ENCODE measurements at places on chromosomes 11 and 22.

GRCh38 chr22:35411102-35411501 lies 11.2 kb downstream of the MCM5 start:
- DNase-seq, result no peak

- DNase-seq, result no peak
Observed at GRCh38 chr11:128284634-128285033, 302.7 kb downstream of the ETS1 start.

- DNase-seq, result no peak
Observed at GRCh38 chr11:18010121-18010670, 2.7 kb downstream of the SERGEF start.

- DNase-seq, result no peak
Observed at GRCh38 chr11:121236115-121237001, 56.2 kb upstream of the SC5D start.

DNA sequence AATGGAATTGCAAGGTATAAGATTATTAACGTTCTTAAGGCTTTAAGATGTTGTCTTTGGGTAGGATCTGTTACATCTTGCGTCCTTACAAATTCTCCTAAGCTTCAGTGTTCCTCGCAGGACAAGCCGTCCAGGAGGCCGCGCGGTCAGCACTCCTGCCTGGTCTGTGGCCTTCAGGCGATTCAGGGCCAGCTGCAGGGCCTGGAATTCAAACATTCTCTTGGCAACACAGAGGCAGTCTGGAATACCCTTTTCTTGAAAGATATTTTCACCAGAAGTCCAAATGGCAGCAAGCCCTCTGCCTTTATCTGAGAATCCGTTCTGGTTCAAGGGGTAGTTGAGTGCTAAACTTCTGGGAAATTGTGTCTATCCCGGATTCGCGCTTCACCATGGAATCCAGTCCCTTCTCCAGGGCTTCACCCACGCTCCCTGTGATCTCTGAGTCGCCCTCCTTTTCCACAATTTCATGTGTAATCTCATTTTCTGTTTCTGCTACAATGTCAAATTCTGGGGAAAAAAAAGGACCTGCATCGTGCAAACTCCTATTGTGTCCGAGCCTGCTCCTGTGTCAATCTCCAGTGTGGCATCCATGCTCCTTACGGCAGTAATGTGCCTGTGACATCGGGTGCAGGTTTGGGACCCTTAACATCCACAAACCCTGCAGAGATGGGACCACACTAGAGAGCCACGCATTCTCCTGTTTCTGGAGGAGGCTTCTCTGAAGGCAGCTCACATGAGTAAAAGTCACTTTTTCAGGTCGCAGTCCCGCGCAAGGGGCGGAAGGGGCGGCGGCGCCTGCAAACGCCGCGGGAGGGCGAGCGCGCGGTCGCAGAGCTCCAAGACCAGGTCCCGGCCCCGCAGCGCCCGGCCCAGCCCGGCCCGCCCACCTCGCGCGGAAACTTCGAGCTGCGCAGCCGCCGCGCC lies 25.4 kb upstream of the SORL1 start:
- no peak for DNase-seq

DNA sequence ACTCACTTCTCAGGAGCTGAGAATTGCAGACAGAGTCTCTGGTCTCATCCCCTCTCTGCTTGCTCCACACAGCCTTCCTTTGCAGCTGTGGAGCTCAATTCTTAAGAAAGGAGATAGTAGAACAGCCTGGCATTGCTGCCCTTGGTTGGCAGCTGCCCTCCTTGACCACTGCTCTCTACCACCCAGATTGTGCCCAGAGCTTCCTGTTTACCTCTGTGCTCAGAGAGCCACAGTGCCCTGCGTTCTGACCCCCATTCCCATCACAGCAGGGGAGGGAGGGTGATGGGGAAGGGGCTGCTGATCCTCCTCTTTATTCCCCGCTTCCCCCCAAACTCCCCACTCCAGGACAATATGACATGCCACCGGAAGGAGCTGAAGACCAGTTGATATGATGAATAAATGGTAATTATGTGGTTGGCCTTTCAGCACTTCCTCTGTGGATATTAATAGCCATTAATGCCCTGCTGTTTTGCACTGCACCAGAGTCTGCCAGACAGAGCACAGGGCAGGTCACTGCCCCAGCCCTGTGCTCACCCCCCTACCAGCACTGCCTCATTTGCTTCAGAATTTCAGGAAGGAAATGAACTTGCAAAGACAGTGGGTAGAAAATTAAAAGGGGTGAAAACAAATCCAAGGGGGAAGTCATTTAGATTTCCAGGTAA lies 426.8 kb upstream of the CADM1 start:
- no peak for DNase-seq

DNA sequence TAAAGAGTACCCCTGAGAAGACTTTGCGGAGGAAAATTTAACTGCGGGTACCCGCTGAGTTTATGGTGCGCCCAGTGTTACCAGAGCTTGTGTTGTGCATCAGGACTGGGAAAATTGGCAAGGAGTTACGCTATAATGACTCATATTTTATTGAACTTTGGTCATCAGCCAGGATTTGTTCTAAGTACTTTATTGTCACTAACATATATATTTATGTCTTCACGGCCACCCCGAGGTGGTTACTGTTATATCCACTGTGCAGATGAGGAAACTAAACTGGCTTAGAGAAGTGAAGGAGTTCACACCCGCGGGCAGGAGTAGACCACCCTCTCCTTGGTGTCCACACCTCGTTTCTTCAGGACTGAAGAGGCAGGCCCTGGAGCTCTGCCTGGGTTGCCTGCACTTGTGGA lies 667 bp downstream of the ACCS start:
- no peak for DNase-seq

GRCh38 chr22:44972363-44973083 lies 37.3 kb downstream of the PHF21B start:
- DNase-seq, result no peak

GRCh38 chr11:8792710-8793109 lies 110.1 kb downstream of the RPL27A start:
- DNase-seq, result no peak

DNA sequence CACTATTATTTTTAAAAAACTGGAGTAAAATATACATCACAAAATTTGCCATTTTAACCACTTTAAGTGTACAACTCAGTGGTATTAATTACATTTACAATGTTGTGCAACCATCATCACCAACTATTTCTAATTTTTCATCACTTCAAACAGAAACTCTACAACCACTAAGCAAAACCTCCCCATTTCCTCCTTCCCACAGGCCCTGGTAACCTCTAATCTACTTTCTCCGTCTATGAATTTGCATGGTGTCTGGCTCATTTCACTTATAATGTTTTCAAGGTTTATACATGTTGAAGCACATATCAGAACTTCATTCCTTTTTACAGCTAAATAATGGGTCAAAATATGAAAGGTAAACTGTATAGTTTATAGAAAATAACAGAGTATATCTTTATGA lies 24.4 kb downstream of the DDI1 start:
- no peak for DNase-seq

- DNase-seq, result no peak
Observed at GRCh38 chr11:57974848-57975601, 48.7 kb upstream of the OR9Q1 start.

- DNase-seq, result no peak
Observed at GRCh38 chr22:28978863-28979796, 82.5 kb downstream of the C22orf31 start.

GRCh38 chr11:41309111-41309522 lies 150.3 kb downstream of the LRRC4C start:
- DNase-seq, result no peak

DNA sequence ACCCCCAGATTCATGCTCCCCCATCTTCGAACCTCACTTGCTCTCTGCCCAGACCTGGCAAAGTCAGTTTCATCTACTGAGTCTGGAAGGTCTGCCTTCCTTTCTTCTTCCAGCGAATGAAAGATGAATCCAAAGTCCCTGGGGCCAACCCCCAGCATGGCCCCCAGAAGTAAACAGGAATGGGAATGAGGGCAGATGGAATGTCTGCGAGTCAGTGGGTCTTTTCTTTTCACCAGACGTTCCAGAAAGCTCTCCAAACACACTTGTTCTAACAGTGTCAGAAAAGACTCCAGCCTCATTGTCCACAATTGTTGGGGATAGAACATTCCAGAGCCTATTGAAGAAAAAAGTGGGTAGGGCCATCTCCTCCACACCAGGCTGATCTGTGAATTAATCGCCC lies 28.6 kb downstream of the RIBC2 start:
- no peak for DNase-seq

- no peak for DNase-seq
Observed at GRCh38 chr11:131595797-131596196, 225.4 kb downstream of the NTM start.

DNA sequence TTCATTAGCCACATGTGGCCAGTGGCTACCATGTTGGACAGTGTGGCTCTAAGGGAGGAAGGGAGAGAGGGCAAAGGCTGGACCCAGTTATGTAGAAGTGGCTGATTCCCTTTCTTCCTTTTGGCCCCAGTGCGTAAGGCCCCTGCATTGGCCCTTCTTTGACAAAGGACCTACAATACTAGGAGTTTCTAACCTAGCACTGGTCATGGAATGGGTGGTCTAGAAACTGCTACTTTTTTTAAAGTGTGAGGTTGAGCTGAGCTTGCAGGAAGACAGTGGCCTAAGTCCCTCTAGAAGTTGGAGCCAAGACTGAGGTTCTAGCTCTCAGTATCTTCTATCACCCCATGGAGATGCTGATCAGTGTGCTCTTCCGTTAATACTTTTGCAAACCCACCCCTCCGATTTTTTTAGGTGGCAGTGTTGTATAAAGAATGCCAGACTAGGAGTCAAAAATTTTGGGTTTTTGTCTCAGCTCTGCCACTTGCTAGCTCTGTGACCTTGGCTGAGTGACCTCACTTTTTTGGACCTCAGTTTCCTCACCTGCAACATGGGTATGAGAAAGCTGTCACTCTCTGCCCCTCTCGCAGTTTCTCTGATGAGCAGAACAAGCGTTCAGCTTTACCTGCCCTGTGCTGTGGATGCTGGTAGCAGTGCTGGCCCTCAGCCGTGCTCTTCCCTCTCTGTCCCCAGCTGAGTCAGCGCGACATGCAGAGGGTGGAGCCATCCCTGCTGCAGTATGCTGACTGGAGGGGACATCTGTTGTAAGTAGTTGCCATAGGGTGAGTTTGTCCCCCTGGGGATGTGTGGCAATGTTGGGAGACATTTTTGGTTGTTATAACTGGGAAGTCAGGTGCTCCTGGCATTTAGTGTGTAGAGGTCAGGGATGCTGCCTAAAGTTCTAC lies 6.9 kb downstream of the ACCS start:
- no peak for DNase-seq

DNA sequence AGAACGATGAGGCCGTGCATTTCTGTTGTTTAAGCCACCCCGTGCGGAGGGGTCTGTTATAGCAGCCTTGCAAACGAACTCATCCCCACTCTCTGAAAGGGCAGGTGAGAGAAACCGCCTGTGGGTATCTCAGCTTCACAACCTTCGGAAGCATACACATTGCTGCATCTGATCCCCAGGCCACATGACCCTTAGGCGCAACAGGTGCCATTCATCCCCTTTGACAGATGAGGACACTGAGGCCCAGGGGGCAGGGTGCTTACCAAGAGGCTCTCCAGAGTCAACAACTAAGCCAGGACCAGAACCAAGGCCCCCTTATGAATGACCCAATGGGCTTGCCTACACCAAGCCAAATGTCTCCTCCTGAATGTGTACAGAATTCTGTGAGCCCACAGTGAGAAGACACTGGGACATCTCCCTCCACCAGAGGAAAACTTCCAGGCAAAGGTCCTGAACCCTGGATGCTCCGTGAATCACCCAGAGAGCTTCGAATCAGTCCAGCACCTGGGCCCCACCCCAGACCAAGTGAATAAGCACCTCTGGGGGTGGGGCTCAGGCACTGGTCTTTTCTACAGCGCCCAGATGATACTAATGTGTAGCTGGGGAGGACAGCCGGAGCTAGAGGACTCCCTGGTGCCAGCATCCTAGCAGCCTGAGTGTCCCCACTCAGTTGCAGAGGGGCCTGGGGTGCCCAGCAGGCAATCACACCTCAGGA lies 83.2 kb downstream of the BUD13 start:
- DNase-seq, result no peak

DNA sequence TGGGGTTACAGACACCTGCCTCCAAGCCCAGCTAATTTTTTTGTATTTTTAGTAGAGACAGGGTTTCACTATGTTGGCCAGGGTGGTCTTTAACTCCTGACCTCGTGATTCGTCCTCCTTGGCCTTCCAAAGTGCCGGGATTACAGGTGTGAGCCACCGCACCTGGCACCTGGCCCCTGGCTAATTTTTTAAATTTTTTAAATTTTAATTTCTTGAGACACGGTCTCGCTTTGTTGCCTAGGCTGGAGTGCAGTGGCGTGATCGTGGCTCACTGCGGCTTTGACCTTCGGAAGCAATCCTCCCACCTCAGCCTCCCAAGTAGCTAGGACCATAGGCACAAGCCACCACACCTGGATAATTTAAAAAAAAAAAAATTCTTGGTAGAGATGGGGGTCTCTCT lies 14.6 kb downstream of the PPP6R2 start:
- no peak for DNase-seq

DNA sequence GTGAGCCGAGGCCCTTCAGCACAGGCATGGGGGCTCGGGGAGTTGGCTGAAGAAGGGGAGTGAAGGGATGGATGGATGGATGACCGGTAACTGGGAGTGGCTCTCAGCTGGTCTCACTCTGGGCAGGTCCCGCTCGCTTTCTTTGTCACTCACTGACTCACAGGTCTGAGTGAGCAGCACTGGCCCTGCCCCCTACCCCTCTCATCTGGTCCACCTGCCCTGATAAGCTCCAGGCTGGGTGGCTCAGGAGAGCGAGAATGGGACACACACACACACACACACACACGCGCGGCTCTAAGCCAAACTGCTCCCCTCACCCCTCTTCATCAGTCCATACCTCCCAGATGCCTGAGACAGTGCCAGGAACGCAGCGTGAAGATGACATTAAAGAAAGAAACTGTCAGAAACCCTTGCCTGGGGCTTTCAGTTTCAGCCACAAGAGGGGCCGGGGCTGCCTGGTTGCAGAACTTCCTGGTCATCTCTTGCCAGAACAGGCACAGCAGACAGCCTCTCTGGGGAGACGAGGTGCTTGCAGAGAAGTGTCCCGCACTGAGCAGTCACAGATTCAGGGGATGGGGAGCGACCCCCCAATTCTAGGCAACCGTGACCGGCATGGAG lies 16.5 kb upstream of the SHISAL1 start:
- DNase-seq, result no peak

DNA sequence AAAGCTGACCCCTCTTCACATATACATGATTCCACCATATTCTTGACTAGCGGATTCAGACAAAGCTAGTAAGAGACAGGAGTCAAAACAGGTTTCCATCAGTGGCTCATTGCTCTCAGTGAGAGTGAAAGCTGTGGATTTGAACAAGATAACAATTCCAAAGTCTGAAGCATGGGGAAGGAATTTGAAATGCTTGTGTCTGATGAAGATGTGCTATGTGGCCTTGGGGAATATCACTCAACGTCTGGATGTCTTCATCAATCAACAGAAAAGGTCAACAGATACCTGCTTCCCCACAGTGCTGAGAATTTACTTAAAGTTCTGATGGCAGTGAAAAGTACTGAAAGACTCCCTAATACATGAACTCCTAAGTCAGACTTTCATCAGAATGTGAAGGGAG lies 46.9 kb upstream of the SESN3 start:
- DNase-seq, result no peak
